Stimulated activated CD8-positive, alpha-beta memory T cell treated with anti-CD3 and anti-CD28 coated beads, Interleukin-12 subunit alpha, Interleukin-12 subunit beta, amount 100 ng/mL, for 1 hour (primary cell): ENCODE measurements at places on chromosomes 13 and 19.

GRCh38 chr19:38644719-38645118 is 2.7 kb upstream of the ACTN4 start:
- DNase-seq: no peak

- DNase-seq: no peak
These were observed 21.5 kb downstream of the SH3GL1 start for GRCh38 chr19:4378886-4379285.

DNA sequence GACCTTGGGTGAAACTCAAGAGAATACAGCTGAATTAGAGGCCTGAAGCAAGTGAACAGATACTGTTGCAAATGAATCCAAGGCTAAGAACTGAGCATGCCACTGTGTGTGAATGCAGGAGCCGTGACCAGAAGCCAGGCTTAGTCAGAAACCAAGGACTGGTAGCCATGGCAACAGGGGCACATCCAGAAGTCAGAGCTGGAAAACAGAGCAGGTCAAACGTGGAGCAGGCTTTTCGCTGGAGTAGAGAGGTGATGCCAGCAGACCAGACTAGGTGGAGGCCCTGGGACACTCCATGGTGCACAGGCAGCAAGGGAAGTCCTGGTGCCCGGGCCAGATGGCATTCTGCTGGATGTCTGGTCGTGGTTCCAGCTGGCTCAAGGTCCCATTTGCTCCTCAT is 564.1 kb downstream of the PCDH9 start:
- DNase-seq: no peak

- no peak for DNase-seq
These were observed 6.6 kb upstream of the ZNF492 start for GRCh38 chr19:22627526-22627925.

- peak; percentile 48 for DNase-seq
These were observed 831 bp downstream of the PGPEP1 start for GRCh38 chr19:18340990-18341868.

DNA sequence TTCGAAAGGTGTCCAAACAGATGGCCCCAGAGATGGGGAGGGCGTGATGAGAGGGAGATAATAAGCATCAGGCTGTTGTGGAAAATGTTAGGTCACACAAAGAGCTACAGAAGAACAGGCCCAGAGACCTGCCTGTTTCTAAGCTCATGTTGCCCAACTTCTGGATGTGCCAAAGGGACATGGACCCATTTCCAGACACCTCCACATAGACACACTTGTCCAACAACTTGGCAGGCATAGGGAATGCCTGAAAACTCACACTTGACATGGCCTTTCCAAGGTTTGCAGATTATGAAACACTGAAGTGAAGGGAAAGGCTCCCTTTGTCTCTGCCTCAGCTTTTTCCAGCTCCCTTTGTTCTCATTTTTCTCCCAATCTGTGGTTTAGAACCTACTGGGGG is 43.5 kb upstream of the CYP2B6 start:
- DNase-seq: no peak

GRCh38 chr19:30222428-30222873 is 149.7 kb upstream of the ZNF536 start:
- DNase-seq: no peak

DNA sequence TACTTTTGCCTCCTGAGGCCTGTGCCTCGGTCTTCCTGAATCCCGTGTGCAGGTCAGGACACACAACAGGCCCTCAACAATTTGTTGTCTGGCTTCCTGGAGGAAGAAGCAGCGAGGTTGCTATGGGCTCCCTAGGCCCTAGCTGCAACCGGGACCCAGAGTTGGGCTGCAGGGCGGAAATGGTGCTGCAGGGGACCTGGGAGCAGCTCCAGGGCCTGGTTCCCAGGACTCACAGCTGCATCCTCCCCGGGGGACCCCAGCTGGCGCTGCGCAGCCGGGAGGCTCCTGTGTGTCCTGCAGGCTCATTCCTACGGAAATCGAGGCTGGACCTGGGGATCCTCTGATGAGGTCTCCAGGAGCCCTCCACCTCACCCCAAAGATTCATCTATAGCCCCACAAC is 999 bp upstream of the TNFAIP8L1 start:
- no peak for DNase-seq

DNA sequence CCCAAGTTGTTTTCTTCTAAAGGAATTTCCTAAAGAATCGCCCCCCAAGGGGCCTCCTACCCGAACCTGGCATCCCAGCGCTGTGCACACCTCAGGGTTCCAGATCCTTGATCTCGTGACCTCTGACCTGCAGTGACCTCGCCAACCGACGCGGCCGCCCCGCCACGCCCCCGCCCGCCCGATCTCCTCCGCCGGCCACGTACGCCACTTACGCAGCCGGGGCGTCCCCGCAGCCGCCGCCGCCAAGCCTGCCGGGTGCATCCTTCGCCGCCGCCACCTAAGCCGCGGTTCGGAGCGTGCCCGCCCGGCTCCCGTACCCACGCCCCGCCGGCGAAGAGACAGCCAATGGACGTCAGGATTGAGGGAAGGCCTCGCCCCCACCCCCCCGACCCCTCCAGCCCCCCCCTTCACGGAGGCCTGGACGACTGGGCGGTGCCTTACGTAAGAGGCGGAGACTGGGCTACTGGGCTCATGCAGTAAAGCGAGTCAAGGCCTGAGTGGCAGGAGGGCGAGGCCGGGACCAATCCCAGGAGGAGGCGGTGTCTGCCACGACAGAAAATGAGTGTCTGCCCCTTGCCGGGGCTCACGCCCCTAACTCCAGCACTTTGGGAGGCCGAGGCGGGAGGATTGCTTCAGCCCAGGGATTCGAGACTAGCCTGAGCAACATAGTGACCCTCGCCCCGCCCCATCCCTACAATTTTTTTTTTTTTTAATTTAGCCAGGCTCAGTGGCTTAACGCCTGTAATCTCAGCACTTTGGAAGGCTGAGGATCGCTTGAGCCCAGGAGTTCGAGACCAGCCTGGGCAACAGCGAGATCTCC is at the start of gene YIF1B:
YIF1B (minus strand) TSS at position 291 of the 820 bp plus-strand sequence; CDS start at position 261, 30 bp downstream.
- peak; percentile 88 for DNase-seq

DNA sequence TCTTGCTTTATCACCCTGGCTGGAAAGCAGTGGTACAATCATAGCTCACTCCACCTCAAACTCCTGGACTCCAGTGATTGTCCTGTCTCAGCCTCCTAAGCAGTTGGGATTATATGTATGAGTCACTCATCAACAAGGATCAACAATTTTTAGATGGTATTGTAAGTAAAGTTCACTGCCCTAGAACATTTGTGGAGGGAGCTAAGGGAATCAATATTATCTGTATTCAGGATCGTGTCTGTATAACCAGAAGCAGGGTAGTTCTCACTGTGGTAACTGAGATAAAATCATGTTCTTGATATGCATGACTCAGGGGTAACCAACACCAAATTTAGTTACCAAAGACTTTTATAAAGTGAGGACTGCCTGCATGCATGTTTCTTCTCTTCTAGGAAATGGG is 27.0 kb downstream of the ZMYM5 start:
- DNase-seq: no peak

- DNase-seq: no peak
These were observed 65.5 kb upstream of the SIAH3 start for GRCh38 chr13:45917019-45917418.
